ENCODE measurements at places on chromosomes 1 and 21.

- DNase-seq, result no peak
Measured at GRCh38 chr21:29181799-29182470, 51.5 kb downstream of the MAP3K7CL start.

DNA sequence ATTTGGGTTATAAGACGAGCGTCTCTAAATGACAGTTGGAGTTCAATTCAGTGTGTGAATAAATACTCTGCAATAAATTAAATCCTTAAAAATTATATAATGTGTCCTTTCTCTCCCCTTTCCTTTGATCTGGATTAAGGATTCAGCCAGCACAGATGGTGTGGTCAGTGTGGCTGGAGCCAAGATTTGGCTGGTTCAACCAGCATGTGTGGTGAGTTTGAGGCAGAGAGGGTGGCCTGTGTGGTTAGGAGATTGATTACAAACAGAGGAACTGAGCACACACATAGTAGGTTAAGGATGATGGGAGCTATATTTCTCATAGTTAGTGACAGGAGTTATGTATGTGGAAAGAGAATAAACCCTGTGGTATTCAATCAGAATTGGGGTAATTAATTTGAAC is 14.2 kb upstream of the AMIGO1 start:
- no peak for DNase-seq

- peak; percentile 55 for DNase-seq
Measured at GRCh38 chr1:11473491-11474034, 5.4 kb upstream of the DISP3 start.

DNA sequence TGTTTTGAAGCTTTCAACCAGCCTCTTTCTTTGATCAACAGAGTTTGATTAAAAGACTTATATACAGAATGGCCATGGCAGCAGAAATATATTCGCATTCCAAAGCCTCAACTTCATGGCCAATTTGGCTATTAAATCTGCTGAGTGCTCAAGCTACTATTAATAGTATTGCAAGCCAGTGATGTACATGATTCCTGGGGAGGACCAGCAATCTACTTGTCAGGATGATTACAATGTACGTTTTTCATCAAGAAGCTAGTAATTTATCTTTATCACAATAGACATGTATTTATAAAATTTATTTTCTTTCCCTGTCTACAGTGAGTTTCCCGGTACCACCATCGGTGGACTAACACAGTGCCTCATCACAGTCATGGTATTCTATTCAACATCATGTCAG is 515.5 kb downstream of the AMY1C start:
- DNase-seq, result no peak

DNA sequence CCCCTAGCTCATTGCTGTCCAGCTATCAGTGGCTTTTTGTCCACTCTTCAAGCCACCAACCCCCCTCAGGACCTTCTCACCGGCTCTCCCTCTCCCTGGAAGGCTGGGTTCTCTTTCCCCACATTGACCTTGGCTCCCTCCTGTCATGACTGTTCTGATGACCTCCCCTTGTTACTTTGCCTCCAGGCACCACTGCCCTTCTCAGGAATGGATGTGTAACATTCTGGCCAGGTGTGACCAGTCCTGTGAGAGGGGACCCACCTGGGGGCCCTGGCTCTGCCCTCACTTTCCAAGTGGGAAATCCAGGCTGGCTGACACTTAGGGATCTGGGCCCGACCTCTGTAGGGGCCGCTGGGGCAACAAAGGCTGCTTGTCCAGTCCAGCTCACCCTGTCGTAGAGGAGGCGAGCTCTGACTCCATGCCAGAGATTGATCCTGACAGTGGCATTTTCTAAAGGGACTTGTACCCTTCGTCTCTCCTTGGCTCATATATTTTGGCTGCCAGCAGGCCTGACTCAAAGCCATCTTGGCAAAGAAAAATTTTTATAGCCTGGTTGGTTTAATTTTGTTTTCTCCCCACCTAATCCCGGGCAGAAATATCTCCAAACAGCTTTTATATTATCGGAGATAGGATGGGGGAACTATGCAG is 37.9 kb upstream of the USP24 start:
- no peak for DNase-seq

DNA sequence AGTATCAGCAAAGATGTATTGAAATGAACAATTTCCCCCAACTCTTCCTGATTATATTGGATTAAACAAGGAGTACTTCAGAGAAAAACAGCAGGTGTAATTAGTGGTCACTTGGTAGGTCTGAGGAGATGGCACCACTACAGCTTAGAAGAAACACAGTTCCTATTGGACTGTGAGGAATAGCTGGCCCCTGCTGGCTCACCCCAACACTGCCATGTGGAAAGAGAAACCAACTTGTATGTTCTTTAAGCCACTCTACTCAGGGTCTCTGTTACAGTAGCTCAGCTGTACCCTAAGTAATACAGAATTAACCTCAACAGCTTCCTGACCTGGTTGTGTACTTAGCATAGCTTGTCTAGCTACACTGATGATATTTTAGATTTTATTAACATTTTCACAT is 26.5 kb upstream of the MTR start:
- DNase-seq, result no peak

DNA sequence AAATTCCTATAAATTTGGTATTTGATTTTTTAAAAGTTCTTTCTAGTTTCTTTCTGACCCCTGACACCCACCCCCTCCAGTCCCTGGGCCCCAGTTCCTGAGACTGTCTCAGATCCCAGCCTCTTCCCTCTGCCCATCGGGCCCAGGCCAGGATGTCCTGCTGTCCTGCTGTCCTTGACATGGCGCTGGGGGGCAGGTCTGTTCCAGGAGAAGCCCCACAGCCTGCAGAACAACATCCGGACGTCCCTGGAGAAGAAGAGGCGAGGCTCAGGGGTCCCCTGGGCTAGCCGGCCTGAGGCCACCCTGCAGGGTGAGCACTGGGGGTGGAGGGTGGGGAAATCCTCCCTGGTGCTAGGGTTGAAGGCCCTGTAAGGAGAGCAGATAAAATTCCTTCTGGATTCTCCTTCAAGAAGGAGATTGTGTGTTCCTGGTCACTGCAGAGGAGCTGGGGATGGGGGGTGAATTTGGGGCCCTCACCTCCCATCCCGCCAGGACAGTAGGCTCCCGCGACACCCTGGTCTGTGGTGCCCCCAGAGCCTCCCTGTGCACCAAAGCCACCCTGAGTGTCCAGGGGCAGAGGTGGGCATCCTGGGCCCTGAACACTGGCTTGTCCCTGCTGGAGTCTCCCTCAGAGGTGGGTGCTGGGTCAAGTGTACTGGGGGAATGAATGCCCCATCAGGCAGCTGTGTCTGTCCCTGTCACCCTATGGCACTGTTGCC is 45.0 kb downstream of the DISP3 start:
- no peak for DNase-seq

GRCh38 chr1:81706650-81707435 is 93.9 kb upstream of the ADGRL2 start:
- DNase-seq, result no peak

DNA sequence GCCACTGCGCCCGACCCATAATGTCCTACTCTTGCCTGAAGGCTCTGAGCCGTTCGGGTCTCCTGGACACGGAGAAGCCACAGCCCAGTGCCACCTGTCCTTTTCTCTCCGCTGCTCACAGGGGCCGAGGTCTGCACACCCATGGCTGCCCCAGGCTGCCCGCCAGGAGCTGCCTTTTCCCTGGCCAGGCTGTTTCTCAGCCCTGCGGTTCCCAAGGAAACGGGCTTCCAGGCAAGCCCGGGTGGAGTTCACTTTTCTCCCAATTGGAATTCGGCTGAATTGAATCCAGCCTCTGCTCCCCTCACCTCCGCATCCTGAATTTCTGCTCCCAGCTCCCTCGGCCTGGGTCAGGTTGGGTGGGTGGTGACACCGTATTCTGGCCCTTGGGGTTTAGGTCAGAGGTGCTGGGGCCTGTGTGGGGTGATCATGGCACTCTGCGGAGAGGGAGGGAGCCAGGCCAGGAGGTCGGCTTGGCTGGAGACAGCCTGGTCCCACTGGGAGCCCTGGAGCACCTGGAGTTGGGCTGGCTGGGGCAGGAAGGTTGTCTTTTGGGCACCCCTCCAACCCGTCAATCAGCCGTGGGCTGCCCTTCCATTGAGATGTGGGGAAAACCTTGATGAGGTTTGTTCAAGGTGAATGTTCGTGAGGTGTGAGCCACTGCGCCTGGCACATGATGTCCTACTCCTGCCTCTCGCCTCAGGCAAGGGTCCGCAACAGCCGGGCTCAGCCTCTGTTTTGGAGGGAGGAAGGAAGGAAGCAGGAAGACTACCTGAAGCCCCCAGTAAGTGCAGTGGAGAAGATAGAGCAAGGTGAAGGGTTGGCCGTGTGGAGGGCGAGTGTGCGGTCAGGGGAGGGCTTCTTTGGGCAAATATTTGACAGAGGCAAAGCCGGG is 25.1 kb downstream of the RRP1 start:
- DNase-seq, result no peak

DNA sequence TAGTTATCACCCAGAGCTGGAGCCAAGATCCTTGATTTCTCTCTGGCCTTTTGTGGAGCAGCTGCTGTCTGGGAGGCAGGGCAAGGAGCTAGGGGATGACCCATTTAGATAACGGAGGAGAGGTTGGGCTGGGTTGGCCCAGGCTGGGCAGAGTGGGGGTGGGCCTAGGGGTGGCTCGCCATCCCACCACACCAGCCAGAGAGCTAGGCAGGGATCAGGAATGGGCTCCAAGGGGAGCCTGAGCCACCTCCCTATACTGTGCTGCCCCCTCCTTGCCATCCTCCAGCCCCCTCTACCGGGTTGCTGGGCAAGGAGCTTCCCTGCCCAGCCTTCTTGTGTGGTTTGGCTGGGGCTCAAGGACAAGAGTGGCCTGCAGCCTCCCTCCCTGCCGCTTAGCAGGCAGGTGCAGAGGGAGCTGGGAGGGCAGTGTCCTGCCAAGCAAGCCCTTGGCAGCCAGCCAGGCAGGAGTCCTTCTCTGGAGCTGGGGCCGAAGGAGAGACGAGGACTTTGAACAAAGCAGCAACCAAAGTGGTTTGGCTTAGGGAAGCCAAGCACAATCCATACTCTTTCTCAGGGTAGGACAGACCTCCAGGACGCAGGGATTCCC is 4.1 kb downstream of the NUAK2 start:
- peak; percentile 64 for DNase-seq

- DNase-seq, result no peak
Measured at GRCh38 chr1:61925591-61926298, 183.5 kb downstream of the PATJ start.

- DNase-seq, result no peak
Measured at GRCh38 chr1:58576325-58576726, 726 bp downstream of the TACSTD2 start.

DNA sequence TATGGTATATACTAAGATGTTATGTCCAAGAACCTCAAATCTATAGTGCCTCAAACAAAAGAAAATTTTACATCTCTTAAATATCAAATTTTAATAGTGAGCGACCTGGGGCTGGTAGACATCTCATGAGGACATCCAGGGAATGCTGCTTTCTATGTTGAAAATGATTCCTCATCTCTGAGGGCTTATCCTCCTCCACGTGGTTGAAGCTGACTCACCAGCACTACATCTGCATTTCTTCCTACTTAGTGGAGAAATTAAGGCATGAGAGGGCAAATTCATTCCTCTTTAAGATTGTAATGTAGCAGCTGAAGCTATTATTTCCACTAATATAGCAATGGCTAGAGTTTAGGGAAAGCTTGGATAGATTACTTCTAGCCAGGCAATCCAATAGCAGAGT is 529.5 kb downstream of the COL11A1 start:
- no peak for DNase-seq

- no peak for DNase-seq
Measured at GRCh38 chr1:11804666-11805421, 920 bp downstream of the MTHFR start.
